ENCODE measurements at places on chromosomes 2 and 18.

DNA sequence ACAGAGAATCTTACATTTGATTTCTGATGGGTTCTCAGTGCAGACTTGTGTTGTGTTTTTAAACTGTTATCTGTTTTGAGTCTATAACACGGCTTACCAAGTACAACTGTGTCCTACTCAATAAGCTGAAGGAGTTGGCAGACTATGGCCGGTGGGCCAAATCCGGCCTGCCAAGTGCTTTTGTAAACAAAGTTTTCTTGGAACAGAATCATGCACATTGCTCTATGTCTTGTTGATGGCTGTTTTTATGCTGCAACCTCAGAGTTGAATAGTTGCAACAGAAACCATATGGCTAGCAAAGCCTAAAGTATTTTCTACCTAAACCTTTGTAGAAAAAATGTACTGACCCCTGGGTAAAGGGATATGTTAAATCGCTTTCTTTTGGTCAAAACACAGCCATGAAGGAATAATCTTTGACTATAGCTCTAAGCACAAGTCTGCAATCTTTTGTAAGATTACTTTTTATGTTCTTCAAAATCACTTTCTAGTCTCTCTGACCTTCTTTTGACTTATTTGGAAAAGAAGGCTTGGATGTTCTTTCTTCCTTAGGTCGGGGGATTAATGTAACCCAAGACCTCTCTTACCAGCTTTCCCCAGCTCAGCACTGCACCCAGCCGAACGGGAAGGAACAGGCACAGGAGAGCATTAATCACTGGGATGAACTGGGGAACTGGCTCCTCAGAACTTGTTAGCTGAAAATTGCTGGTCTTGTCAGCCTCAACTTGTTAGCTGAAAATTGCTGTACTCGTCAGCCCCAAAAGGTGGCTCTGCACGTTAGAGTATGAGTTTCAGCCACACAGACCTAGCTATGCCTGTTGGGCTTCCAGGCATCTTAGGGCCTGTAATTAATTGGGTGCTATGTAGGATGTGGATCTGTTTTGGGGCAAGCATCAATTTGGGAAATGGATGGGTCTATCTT, 75.4 kb downstream of the CD8B2 start:
- DNase-seq: no peak

GRCh38 chr2:112272669-112273068, 2.7 kb upstream of the ZC3H6 start:
- no peak for DNase-seq

DNA sequence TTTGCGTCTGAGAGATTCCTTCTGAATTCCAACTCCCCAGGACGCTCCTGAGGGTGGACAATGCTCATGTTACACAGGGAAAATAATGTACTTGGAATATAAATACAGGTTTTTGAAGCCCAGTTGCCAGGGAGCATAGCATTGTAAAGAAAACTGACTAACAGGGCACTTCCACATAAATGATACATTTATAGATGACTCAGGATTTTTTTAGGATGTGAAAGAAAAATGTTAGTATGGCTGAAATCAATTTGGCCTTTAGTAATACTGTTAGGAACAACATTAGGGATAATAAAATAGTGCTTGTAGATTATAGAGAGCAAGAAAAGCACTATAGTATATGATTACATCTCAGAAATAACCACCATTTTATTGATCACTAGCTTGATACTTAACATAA, 23.6 kb downstream of the ZNF397 start:
- no peak for DNase-seq

GRCh38 chr2:149145314-149146295, 107.1 kb downstream of the LYPD6B start:
- DNase-seq: no peak

DNA sequence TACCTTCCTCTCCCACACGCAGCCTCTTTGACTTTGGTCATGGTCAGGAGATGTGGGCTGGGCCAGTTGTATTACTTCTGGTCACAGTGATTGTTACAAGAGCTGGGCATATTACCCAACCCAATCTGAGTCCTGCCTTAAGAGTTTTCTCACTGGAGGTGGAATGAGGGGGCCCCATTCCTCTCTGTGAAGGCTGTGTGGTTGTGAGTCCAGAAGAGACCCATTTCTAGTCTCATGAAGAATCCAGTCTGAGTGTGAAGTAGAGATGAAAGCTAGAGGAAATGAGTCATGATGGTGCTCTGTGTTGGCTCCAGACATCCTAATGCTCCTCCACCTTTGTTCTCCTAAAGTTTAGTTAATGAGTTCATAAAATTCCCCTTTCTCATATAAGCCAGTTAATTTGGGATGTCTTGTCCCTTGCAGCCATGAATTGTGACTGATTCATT, 50.8 kb upstream of the RASGRP3 start:
- no peak for DNase-seq

- no peak for DNase-seq
Observed at GRCh38 chr2:239329284-239329971, 71.4 kb downstream of the HDAC4 start.

DNA sequence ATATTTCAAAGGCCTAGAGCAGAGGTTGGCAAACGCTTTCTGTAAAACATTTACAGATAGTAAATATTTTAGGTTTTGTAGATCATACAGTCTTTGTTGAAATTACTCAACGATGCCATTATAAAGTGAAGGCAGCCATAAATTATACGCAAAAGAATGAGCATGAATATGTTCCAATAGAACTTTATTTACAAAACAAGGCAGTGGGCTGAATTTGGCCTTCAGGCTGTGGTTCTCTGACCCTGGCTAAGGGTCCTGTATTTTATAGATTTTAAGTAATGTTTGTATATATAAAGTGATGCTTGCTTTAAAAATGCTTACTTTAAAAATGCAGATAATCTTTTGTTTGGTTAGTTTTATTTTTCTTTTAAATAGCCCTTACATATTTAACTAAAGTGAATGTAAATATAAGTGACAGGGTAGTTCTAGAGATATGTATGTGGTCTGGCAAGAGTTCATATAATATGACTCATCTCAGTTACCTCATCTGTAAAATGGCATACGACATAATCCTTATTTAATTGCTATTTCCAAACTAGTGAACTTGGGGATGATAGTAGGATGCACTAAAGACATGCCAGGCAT, 51.7 kb upstream of the ATP5MC3 start:
- DNase-seq: no peak

GRCh38 chr2:40034198-40034597, 255.1 kb upstream of the THUMPD2 start:
- no peak for DNase-seq

DNA sequence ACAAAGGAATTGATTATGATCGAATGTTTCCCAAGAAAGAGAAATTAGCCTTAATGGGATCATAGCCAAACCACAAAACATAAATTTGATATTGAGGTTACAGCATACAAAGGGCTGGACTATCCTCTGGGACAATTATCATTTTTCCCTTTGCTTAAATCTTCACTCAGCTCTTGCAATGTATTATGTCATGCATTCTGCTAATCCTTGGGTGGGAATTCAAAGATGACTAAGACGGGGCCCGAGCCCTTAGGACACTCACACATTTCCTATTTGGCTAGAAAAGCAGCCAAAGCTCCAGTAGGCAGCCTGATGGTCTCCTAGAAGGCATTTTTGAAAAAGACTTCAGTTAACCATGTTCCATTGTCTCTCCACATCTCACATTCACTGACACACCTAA, 17.2 kb upstream of the NMI start:
- no peak for DNase-seq

- no peak for DNase-seq
Observed at GRCh38 chr18:59994357-59994756, 94.6 kb downstream of the PMAIP1 start.

DNA sequence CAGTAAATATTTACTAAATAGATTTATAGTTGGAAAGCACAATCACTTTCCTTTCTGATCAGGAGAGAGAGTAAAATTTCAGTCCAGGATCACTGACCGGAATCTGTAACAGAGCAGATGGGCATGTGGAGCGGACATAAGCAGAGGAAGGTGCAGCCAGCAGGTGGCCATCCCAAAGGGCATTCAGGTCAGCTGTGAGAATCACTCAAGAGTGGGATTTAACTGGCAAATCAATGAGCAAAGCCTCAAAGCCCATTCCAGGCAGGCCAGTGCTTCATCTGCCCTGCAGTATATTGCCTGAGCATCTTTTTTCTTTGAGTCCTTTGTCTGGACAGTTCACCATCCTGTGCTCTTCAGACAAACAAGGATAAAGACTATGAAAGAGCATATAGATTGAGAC, 166.4 kb upstream of the SLC14A2 start:
- no peak for DNase-seq

DNA sequence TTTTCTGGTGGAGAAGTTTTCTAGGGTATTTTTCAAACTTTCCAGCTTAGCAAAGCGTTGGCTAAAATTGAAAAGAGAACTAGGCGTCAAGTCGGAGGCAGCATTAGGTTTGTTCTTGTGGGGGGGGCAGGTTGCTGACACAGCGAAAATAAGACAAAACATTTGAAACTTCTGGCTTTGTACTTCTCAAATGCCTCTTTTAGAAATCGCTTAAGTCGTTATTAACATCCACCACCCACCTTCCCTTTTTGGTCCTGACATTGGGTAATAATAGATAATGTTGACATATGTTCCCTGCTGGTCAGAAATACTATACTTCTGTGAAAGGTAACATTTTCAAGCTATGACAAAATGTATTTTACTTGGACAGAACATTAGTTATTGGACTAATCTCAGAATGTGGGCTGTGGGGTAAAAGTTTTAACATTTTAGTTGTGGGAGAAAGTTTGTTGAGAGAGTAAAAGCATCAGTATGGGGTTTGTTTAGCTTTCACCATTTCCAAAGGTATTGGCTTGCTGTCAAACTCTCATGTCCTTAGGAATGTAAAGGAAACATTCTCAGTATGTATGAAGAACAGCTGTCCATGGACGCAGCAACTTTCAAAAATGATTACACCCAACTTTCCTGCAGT, 88.1 kb upstream of the ZEB2 start:
- DNase-seq: no peak

GRCh38 chr2:4140281-4140970, 437.1 kb downstream of the DCDC2C start:
- no peak for DNase-seq

- DNase-seq: no peak
Observed at GRCh38 chr2:238919307-238919706, 71.4 kb downstream of the TWIST2 start.

- no peak for DNase-seq
Observed at GRCh38 chr2:64946769-64947247, 42.4 kb upstream of the SLC1A4 start.

- no peak for DNase-seq
Observed at GRCh38 chr2:209619782-209620181, 151.8 kb upstream of the UNC80 start.

DNA sequence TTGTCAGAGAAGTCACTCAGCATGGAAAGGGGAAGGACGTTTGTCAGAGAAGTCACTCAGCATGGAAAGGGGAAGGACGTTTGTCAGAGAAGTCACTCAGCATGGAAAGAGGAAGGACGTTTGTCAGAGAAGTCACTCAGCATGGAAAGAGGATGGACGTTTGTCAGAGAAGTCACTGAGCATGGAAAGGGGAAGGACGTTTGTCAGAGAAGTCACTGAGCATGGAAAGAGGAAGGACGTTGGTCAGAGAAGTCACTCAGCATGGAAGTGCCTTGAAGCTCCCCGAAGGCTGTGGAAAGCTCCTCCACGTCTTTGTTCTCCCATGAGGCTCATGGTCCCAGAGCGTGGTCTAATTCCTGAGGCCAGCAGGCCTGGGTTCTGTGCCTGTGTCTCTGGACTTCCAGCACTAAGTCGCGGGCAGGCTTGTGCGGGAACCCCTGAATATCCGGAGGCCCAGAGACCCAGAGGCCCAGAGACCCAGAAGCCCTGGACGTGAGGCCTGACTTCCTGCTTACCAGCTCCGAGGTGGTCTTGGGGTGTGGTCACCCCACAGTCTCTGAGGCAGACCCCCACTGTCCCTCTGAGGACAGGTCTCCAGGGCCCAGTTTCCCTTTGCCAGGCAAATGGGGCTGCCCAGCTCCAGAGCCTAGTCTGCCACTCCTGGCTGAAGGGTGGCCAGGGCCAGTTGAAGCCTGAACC, 70.4 kb upstream of the TWIST2 start:
- DNase-seq: no peak

DNA sequence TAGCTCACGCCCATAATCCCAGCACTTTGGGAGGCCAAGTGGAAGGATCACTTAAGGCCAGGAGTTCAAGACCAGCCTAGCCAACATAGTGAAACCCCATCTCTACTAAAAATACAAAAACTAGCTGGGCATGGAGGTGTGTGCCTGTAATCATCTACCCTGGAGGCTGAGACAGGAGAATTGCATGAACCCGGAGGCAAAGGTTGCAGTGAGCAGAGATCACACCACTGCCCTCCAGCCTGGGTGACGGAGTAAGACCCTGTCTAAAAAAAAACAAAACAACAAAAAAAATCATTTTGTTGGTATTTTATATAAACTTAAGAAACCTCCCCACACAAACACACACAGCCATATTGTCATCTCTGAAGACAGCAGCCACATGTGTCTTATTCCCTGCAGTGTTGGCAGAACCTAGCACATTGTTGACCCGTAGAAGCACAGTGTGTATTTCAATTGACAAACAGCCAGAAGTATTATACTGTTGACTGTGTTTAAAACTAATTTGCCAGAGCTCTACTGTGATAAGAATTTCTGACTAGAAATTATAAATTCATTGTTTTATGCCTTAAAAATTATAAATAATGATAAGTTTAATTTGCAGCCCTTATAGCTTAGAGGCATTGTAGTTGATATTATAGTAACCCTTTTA, 68.1 kb downstream of the DNAJC10 start:
- no peak for DNase-seq

GRCh38 chr2:74249406-74250122, 51.1 kb downstream of the MTHFD2 start:
- no peak for DNase-seq

GRCh38 chr2:2804528-2804927, 473.5 kb upstream of the MYT1L start:
- no peak for DNase-seq

DNA sequence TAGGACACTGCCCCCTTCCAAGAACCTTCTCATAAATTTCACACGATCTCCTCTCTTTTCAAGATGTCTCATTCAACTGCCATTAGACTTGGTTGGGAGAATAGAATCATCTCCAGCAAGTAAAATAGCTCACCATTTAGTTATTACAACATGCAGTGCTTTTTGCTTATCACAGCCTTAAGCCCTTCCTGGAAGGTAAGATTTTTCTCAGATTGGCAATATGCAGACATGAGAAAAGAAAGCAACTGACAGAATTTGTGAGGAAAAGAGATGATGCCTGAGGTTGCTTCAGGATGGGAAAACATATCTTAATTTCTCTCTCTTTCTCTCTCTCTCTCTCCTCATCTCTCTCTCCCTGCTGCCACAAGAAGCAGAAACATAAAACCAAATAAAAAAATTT, 855.1 kb upstream of the ACVR2A start:
- no peak for DNase-seq

- no peak for DNase-seq
Observed at GRCh38 chr2:231533086-231533776, 3.0 kb upstream of the NMUR1 start.

- DNase-seq: no peak
Observed at GRCh38 chr2:174235680-174236079, 12.7 kb downstream of the OLA1 start.

- DNase-seq: no peak
Observed at GRCh38 chr2:155830817-155831579, 501.5 kb downstream of the NR4A2 start.

- DNase-seq: no peak
Observed at GRCh38 chr2:8239531-8240088, 442.2 kb upstream of the ID2 start.

- no peak for DNase-seq
Observed at GRCh38 chr2:77521931-77522470, at the start of gene LRRTM4. LRRTM4 (minus strand) TSS chr2:77522376.

GRCh38 chr2:29583104-29583503, 338.3 kb downstream of the ALK start:
- DNase-seq: no peak

Measured in CD4-positive, alpha-beta T cell treated with Interleukin-17A for 4 hours (primary cell).